ENCODE measurements at places on chromosomes 2 and 18.

DNA sequence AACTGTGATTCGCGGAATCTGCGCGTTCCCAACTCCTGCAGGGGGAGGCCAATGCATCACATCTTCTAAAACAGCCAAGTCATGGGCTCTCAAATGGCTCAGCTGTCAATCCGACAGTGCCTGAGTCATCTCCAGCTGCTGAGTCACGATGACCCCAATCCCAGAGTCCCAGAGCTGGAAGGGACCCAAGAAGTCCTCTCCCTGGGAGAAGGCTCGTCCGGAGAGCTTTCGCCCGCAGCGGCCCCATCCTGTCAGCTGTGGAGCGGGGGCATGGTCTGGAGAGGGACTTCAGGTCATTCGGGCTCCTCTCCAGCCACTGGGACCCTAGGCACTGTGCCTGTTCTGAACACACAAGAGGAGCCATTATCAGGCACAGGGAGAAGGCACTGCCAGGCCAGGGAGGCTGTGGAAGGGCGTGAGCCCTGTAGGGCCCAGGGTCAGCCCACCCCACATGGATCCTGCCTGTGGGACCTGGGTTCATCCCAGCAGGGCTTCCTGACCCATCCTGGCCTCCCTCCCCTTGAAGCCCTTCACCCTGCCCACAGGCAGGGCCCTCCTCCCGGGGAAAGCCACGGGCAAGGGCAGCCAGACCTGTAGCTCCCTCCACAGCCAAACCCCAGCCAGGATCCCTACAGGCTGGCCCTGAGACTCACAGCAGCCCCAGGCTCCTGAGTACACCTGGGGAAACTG, 47.6 kb upstream of the GPC1 start:
- DNase-seq: peak; percentile 12

DNA sequence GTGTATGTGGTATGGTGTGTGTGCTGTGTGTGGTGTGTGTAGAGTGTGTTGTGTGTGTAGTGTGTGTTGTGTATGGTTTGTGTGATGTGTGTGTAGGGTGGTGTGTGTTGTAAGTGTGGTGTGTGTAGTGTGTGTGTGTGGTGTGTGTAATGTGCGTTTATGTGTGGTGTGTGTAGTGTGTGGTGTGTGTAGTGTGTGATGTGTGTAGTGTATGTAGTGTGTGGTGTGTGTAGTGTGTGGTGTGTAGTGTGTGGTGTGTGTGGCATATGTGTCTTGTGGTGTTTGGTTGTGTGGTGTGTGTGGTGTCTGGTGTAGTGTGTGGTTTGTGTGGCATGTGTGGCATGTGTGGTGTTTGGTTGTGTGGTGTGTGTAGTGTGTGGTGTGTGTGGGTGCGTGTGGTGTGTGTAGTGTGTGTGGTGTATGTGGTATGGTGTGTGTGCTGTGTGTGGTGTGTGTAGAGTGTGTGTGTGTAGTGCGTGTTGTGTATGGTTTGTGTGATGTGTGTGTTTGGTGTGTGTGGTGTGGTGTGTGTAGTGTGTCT, 4.0 kb upstream of the RTP5 start:
- no peak for DNase-seq

GRCh38 chr2:42141687-42142546, 27.2 kb upstream of the EML4 start:
- peak; percentile 44 for DNase-seq

DNA sequence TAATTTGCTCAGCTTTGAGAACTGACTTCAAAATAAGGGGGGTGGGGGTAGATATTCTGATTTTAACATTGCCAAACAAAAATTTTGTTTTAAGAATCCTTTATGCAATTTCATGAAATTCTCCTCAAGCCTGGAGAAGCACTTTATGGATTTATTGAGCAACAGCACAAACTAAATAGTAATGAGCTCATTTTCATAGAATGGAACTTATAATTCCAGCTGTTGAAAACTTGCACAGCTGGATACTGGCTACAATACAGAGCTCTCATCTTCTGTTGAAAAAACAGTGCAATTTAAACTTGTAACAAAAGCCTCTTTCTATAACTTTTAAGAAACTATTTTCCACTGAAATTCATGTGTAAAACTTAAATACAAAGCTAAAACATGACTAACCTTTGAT, 137.6 kb upstream of the FN1 start:
- DNase-seq: no peak

DNA sequence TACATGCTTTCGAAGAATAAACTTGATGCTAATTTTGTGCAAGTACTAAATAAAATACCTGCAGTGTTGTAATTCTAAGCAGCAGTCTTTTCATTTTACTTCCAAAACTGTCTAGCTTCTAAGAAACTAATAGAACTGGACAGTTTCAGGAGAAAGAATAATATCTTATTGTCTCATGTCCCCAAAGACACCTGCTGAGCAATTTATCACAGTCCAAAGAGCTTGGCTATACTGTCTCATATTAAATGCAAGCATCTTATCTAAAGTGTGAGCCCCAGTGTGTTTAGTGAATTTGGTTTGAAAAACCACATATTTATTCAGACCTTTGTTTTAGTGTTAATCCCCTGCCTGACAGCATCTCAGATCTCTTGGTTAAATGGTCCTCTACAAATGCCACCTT, 374.3 kb downstream of the TMX3 start:
- no peak for DNase-seq

GRCh38 chr18:5892823-5893431, 2.4 kb downstream of the TMEM200C start:
- no peak for DNase-seq
